Nucleus accumbens (tissue), 56 donors: ENCODE measurements at places on chromosomes 2 and 18.
A peak's percentile ranks its signal among the peaks of the same experiment; 100 is the strongest.

DNA sequence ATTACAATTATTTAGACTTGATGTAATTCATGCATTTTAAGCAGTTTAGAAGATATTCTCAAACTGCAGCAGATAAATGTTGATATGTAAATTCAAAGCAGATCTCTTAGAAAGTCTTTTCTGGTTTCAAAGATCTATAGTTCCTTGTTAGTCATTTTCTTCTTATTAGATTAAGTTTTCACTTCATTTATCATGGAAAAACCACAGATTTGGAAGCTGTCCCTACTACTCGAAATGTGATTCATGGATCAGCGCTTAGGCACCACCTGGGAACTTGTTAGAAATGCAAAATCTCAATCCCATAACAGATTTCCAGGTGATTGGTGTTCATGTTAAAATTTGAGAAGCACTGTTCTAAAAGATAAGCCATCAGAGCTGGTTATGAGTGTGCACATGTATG, 92.8 kb upstream of the CDH2 start:
- DNase-seq = no peak

GRCh38 chr18:57660961-57661360, 39.3 kb upstream of the NARS1 start:
- no peak for DNase-seq

- no peak for DNase-seq
Observed at GRCh38 chr2:231334981-231335380, 60.5 kb upstream of the B3GNT7 start.

DNA sequence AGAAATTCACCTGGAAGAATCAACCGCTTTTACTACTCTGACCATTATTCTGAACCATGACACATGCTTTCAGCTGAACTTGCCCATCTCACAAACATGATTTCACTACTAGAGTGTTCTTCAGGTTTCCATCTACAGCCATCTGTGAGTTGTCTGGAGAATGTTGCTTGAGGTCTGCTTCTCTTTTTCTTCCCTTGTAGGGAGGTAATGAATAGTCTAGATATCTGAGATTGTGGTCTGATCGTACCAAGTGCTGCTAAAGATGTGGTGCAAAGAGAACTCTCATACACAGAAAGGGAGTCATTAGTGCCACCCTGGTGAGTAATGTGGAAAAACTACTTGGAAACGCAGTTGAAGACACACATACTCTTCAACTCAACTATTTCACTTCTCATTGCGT, 10.2 kb downstream of the SOWAHC start:
- no peak for DNase-seq

- DNase-seq = no peak
Observed at GRCh38 chr2:193502363-193503035, 1307.8 kb upstream of the TMEFF2 start.

GRCh38 chr18:67553437-67553836, 36.9 kb upstream of the DSEL start:
- DNase-seq = no peak

DNA sequence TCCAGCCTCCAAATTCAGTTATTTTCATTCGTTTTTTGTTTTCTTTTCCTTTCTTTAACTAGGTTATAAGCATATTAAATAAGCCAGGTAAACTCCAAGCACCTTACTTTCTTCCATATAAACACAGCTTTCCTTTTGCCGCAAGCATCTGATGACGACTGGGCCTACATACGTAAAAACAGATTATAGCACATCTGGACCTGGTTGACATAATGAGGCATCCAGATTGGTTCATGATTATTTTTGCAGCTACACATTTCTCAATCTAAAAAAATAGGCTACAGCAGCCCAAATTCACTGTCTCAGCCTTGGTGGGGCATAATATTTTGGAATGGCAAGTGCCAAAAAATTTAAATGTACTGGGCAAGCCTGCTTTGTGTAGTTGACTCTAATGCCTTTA, 7.7 kb downstream of the CYP1B1 start:
- no peak for DNase-seq

DNA sequence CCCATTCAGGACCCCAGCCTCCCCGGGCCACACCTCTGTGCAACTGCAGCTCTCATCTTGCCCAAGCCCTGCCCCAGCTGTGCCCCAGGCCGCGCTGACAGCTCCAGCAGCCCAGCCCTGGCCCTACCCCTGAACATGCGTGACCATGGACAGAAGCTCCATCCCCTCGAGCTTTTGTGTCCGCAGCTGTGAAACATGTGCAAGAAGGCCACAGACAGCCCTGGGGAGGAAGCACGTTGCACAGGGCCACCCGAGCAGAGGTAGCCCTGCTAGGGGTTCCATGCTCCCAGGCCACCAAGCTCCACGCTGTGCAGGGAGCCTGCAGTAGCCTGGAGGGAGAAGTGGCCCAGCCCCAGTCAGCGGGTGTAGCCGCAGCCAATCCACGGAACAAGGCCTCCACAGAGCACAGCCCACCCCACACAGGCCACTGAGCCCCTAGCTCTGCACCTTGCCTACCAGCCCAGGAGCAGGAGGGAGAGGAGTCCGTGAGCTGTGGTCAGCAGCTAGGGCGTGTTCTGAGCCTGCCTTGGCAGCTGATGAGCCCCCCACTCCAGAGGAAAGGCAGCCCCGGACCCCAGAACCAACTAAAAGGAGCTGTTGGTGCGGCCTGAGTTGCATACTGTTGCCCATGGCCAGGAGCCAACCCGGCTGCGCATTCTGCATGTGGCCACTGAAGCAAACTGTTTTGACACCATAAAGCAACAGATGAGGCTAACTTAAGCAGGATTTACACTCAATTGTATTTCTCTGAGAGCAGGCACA, 184.0 kb downstream of the SEPTIN10 start:
- no peak for DNase-seq

DNA sequence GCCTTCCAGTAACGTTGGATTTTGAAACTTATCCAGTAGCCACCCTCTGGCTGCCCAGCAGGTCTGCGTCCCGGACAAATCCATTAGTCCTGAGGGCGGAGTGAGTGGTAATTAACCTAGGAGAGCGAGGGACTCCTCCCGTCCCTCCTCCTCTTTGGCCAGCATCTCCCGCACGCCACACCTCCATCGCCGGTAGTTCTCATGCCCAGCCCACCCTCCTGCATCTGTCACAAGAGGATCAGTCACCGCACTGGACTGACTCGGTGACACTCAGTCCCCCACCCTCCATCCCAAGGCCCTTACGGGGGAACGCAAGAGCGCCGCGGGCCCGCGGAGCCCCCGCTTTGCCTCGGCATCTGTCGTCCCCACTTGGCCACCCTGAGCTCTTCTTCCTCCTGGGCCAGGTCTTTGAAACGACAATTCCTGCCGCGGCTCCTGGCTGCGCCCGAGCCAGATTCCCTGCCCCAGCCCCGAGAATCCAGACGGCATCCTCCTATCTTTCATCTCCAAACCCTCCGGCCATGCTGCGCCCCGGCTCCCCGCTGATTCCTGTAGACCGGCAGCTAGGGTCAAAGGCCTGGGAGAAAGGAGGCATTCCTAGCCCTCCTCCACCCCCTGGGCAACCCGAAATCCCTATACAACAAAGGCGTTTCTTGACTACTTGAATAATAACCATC, 77.5 kb downstream of the EIF2AK3 start:
- DNase-seq = no peak

DNA sequence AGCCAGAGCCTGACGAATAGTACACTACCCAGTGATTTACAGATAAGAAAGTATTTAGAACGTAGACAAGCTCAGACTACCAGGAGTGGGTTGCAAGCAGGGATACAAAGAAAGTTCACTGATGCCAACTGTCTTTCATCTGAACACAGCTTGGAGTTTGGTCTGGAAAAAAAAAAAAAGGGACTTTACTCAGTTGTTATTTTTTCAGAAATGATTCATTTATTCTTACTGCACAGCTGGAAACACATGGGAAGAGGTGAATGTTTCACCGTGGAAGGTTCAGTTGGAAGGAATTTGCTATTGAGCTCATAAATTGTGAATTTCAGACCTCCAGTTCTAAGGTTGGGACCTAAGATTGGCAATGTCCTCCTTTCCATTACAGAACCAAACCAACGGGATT, 259.7 kb downstream of the ETAA1 start:
- DNase-seq = no peak

- no peak for DNase-seq
Observed at GRCh38 chr2:28659127-28659526, 92.5 kb upstream of the PPP1CB start.

DNA sequence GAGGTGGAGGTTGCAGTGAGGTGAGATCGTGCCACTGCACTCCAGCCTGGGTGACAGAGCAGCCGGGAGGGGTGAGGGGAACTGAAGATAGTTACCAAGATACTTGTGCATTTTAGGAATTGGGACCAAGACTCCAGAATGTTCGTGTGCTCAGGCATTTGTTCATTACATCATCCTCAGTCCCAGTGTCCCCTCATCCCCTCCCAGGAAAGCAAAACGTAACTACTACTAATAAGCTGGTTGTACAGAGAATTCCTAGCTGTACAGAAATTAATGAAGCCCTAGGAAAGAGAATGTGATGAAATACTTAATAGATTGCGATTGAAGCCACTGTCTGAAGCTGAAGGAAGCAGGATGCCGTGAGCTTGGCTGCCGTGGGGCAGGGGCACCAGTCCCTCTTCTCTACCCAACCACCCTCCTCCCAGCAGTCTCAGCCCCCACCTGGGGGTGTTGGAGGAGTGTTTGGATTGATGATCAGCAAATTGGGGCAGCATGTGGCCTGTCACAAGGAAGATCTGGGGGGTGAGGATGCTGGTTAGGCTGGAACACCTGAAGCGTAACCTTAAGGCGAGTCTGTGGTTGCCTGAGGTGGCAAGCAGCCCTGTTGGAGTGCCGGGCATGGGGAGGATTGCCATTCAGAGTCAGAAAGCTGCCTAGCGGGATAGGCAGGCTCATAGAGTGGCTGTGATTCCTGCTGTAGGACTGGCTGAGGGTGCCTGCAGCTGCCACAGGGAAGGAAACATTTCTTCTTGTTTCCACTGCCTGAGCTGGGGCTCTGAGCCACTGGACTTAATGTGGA, 140.9 kb downstream of the SH3RF3 start:
- DNase-seq = no peak

GRCh38 chr18:68417826-68418225, 297.1 kb downstream of the TMX3 start:
- no peak for DNase-seq

DNA sequence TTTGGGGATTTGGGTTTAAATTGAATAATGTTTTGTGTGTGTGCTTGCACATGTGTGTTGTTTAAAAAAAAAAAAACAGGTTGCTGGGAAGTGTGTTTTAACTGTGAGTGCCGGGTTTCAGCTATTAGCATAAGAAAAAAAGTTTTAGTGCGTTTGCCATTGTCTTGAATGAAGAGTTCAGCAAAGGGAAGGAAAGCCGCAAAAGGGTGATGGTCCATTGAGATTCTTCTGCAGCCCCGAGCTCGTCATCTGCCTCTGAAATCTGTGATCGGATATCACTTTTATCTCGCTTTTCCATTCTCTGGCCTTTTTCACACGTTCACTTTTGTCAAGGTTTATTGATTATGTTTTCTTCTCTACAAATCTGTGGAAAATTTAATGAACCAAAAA, 4.7 kb downstream of the GLI2 start:
- DNase-seq = no peak

GRCh38 chr2:45860136-45861121, 209.0 kb downstream of the PRKCE start:
- DNase-seq = peak; percentile 57

DNA sequence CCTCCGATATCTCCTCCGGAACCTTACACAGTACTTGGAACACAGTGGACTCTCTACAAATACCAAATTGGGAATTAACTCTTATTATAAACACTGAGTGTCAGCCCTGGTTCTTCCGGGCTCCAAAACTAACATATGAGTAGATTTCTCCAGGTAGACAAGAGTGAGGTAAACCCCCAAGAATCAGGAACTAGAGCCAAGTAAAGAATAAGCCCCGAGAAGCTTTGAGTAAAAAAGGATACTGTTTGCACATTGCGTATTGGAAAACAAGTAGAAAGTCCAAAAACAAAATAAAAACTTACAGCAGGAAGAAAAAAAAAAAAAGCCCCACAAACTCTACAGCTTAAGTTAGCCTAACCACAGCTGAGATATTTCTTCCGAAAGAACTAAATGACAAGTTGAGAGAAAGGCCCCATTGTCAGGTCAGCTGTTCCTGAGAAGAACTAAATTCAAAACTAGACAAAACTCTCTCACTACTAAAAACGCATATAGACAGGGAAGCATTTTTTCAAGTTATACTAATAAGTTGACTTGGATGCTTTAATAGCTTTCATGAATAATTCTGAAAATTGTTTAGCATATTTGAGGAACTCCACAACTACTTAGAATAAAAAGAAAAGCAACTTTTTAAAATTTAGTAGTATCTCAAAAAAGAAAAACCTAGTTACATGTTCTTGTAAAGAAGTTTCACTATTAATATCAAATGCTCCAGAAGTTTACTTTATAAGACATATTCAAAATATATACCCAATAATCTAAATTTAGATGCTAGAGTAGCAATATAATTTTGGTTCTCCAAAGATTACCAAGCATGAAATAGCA, 4.3 kb upstream of the HAAO start:
- no peak for DNase-seq

DNA sequence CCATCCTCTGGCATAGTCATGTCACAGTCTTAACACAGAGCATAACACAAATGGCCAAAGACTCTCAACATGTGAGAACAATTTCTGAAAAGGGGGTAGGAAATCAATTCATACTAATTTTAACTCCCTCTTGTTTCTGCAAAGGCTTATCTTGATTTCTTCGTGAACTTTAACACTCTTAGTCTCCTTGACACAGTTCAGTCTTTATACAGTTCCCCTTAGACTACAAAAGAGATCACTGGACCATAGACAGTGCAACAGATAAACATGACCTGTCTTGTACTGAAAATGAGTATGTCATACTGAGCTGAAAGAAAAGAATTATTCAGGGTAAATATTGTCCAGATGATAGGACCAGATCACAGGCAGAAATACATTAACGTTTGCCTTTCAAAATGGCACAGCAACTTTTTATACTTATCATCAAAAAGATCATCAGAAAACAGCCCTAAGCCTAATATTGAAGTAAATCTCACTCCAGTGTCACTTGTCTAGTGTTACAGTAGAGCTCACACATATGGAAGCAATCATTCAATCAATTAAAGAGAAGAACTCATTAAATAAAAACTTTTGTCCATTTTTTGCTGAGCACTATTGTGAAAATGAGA, 56.4 kb upstream of the VRK2 start:
- no peak for DNase-seq
